Activated B cell treated with CpG ODN at 0.5 μM for 24 hours (primary cell): ENCODE measurements at places on chromosomes 7 and 10. TPM values are rescaled to one million over a fixed set of nuclear protein-coding genes. Genes with fewer than 3 reads are reported as not detected.

DNA sequence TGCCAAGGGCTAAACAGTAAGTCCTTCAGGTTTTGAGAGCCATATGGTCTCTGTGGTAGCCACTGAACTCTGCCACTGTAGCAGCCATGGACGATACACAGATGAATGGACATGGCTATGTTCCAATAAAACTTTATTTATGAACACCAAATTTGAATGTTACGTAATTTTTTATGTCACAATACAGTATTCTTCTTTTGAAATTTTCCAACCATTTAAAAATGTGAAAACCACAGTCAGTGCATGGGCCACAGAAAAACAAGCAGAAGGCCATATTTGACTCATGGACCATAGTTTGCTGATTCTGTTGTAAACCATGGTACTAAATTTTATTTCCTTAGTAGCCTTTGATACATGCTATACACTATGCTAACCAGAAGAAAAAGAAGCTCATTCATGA is 361.8 kb downstream of the MAGI2 start:
- no peak for DNase-seq

DNA sequence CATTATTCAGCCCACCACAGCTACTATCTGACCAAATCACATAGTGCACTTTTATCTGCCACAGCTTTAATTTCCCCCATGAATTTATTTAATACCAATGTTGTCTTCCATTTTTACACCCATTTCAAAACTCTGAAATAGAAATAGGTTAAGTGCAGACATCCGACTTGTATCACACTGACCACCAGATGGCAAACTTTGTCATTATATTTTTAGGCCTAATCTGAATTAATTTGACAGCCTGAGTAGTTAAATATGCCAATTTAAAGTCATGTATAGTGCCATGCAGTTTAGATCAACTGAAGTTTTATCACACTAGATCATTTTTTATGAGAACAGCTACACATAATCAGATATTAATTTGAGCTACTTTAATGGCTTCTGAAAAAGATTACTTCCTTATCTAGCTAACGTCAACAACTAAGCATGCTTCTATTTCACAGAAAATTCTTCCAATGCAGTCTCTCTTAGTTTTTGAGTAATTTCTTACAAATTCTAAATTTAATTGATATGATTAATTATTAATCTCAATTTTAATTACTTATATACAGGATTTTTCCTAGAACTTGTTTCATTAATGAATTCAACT is 566.4 kb downstream of the GFRA1 start:
- DNase-seq, result no peak

GRCh38 chr10:76736815-76737618 is 900.6 kb downstream of the KCNMA1 start:
- DNase-seq, result no peak

DNA sequence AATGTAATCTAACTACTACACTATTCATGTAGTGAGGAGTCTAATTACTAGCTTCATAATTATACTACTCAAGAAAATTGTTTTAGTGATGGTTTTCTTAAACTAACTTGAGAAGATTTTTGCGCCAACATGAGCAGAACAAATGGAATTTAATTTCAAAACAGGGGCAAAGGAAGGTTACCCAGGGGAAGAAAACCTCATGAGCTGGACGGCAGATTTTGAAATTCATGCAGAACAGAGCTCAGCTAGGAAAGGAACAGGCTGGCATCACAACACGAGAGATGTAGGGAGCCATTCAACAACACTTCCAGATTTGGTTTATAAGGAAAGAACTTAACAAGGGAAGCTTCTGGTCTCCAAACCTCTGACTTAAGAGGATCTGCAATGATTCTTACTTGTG is 235.3 kb upstream of the PRKCQ start:
- no peak for DNase-seq

DNA sequence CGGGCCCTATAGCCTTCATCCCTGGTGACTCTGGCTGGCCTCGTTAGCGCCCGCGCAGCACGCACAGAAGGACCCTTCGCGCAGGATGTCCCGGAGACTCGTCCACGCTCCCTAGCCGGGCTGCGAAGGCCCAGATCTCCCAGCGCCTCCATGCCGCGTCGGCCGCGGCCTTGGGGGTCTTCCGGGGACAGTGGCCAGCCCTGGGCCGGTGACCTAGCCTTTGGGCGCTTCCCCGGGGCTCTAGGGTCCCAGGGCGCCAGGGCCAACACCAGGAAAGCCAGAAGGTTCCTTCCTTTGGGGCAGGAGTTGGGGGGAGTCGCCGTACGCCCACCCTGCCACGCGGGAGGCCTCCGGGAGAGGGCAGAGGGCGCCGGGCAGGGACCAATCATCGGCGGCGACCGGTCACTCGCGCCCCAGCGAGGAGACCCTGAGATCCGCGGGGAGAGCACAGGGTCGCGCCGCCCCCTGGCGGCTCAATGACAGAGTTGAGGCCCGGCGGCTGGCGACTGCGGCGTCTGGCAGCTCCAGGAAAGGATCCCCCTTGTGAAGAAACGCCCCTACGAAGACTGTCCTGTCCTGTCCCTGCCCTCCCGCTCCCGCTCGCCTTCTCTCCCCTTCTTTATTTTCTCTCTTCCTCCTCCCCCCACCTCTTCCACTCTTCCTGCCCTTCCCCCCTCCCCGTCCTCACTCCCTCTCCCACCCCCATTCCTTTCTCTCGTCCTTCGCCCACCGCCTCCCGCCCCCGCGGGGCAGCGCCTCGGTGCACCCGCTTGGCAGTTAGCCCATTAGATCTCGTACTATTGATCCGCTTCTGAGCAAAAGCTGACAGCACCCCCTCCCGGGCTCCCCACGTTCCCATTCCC is 62.3 kb upstream of the LBX1 start:
- DNase-seq, result peak; percentile 34

DNA sequence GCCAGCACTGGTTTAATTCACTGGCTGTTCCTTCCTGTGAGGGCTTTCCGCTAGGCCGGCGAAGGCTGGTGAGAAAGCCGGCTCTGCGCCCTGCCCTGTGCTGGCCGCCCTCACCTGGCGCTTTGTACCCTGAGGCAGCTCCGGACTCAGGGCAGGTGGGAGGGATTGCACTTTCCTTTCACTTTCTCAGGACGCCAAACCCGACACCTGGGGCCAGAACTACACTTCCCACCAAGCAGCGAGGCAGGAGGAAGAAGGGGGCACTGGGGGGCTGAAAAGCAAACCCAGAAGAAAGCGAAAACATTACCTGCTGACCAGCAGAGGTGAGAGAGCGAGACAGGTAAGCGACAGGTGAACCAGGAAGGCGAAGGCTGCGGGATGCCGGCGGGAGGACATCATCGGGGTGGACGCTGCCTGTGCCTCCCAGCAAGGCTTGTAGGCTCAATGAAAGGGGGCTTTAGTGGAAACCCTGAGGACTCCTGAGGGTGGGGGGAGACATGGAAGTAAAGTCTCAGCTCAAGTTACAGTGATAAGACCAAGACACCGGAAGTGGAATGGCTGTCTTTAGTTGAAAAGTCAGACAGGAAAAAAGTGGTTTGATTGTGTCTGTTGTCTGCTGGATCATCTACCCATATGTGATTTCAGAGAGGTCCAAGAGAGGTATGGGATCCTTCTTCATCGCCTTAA is at the start of gene RAB19:
RAB19 (plus strand) TSS at position 181 of the 687 bp plus-strand sequence. CDS start 3,589 bp downstream, outside the sequence.
- peak; percentile 20 for DNase-seq

GRCh38 chr10:127047878-127048238 is 142.6 kb downstream of the DOCK1 start:
- DNase-seq, result no peak

DNA sequence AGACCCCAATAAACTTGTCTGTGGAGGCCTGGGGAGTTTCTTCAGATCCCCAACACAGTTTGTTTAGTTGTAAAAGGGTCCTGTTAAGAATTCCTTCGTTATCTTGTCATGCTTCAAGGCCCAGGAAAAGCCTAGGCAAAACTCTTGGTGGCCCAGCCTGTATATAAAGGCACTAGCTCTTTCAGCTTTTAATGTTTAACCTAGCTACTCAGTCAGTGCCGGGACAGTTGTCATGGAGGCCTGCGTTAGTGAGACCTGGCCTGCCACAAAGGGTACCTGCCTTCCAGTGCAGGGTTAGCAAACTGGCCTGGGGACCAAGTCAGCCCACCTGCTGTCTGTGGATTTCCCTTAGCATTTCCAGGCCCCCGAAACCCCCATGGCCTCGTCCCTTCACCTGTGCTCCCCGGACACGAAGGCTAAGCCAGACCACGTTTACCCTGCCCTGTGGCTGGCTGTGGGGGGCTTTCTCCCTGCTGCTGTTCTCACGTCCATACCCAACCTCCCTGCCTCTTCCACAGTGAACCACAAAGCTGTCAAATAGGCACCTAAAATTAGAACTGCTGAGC is 96.9 kb upstream of the PPP2R2D start:
- no peak for DNase-seq

CC2D2B gene
- 1.2 and 2.0 TPM in 2 replicates for total RNA-seq

LMOD2 gene
- total RNA-seq, result not detected in 2 replicates

FANK1 gene
- total RNA-seq, result 0.20 and 0.42 TPM in 2 replicates

UNC5B gene
- total RNA-seq, result not detected in 2 replicates

TMUB1 gene
- 40.5 and 43.5 TPM in 2 replicates for total RNA-seq

SPDYE2 gene
- 0.29 TPM in 1 of 2 replicates, not detected in the other for total RNA-seq
